ENCODE measurements at places on chromosomes 13 and 19.

- peak; percentile 16 for DNase-seq
These were observed 8.2 kb downstream of the RASGRP4 start for GRCh38 chr19:38417544-38418506.

DNA sequence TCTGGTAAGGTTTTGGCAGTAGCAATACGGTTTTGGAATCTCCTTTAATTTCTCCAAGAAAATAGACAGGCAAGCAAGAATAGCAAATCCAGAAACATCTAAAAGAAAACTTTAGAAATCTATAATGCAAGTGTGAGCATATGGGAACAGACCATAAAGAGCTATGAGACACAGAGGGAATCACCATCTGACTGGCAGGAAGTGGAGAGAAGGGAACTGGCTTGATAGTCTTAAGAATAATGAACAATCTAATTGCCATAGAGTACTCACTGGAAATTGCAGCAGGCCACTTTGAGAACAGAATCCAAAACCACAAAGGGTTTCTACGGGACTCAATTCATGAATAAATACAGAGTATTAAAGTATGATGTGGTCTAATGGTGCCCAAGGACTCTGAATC is 39.6 kb upstream of the MIR17HG start:
- no peak for DNase-seq

DNA sequence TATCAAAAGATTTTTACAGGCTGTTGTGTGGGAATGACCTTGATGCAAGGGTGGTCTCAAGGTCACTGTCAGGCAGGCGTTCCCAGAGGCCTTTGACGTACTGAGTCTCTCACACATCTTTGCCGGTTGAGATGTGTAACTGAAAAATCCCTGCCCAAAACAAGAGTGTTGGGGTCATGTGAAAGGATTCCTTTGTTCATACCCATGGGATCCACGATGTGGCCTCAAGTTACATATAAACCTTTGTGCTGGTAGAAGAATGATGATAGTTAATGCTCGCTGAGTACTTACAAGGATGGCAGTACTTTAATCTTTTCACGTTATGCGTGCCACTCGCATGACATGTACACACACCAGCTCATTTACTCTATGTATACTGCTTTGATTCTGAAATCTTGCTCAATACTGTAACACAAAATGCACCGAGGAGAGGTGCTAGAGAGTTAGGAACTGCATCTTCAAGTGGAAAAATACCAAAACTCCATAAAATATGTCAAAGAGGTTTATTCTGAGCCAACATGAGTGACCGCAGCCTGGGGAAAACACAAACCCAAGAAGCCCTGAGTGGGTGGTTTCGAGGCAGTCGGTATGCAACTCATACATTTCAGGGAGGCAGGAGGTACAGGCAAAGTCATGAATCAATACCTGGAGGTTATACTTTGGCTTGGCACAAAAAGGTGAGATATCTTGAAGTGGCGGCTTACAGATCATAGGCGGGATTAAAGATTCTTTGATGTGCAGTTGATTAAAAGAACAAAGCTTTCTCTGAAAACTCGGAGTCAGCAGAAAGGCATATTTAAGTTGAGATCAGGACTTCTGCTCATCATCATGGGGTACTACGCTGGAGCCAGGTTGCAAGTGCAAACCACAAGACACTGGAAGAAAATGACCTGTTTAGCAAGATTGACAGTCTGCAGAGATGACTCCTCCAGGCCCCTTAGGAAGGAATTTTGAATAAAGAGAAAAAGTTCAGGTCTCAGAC is 87.4 kb upstream of the ARHGEF7 start:
- no peak for DNase-seq

DNA sequence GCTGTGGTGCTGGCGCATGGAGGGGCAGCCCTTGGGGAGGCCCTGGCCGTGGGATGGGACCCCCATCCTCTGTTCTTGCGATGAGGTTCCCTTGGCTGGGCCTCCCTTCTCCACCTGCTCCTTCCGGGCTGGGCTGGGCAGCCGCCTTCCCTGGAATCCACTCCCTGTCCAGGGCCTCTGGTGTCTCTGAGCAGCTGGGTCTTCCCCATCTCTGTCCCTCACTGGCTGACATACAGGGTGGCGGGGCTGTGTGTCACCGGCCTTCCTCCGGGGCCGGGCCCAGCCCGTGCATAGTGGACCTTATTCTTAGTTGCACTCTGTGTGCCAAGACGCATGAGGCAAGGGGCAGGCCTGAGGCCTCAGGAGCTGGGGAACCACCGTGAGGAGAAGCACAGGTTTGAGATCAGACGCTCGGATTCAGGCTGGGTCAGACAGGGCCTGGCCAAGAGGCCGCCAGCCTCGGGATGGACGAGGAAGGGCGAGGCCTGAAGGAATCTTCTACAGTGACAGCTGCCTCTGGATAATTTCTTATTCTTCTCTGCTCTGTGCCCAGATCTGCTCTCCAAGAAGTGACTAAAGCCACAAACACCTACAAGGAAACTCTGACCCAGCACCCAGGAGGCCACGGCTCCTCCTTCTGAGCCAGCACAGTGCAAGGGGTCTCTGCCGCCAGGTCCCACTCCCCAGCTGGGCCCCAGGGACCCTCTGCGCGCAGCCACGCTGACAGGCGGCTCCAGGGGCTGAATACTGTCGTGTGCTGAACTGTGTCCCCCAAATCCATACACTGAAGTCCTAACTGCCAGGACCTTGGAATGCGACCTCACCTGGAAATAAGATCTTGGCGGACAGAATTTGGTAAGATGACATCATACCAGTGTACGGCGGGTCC is 11.0 kb downstream of the SGTA start:
- no peak for DNase-seq

- no peak for DNase-seq
These were observed 63.7 kb downstream of the UBL3 start for GRCh38 chr13:29786698-29787097.

- DNase-seq, result no peak
These were observed 323.6 kb downstream of the KLF12 start for GRCh38 chr13:73810647-73811046.

- no peak for DNase-seq
These were observed 7.9 kb downstream of the PIP5K1C start for GRCh38 chr19:3692141-3693024.

- DNase-seq, result no peak
These were observed 13.7 kb upstream of the GPR183 start for GRCh38 chr13:99320693-99321481.

GRCh38 chr13:42370229-42370628 is 98.3 kb downstream of the AKAP11 start:
- DNase-seq, result no peak

- no peak for DNase-seq
These were observed 29.5 kb upstream of the SLC7A1 start for GRCh38 chr13:29624997-29625396.

GRCh38 chr19:10468133-10468532 is 35.0 kb downstream of the KEAP1 start:
- no peak for DNase-seq

- no peak for DNase-seq
These were observed 870 bp downstream of the ZNF442 start for GRCh38 chr19:12364391-12365235.

DNA sequence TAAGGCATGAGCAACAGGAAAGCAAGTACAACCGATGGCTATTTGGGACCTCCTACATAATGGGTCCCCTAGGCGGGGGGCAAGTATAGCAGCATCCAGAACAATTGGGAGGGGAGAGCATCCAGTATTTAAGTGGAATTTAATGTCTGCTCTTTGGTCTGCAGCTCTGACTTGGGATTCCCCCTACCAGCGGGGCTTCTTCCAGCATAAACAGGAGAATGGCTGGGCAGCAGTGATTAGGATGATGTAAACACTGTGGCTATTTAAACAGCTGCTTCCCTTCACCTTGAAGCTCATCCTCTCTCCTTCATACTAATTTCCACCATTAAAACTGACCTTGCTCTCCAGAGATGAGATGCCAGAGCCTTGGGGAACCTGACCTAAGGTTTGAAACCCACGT is 73.9 kb upstream of the OXGR1 start:
- DNase-seq, result no peak

DNA sequence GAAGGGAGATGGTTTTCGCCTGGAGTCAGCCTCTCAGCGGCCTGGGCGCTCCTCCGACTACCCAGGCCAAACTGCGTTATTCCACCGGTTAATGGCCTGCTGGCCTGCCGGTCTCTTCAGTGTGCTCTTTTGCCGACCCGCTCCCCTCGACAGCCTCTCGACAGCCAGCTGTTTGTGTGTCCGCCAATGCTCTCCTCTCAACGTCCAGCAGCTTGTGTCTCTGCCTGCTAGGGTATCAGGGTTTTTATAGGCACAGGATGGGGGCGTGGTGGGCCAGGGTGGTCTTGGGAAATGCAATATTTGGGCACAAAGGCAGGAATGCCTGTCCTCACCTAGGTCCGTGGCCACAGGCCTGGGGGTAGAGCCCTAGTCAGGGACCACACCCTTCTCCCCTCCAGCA is 1.5 kb upstream of the ZNF235 start:
- no peak for DNase-seq

GRCh38 chr13:79290595-79291244 is 115.3 kb downstream of the RBM26 start:
- no peak for DNase-seq

- no peak for DNase-seq
These were observed 121.5 kb upstream of the SLC10A2 start for GRCh38 chr13:103187721-103188156.

DNA sequence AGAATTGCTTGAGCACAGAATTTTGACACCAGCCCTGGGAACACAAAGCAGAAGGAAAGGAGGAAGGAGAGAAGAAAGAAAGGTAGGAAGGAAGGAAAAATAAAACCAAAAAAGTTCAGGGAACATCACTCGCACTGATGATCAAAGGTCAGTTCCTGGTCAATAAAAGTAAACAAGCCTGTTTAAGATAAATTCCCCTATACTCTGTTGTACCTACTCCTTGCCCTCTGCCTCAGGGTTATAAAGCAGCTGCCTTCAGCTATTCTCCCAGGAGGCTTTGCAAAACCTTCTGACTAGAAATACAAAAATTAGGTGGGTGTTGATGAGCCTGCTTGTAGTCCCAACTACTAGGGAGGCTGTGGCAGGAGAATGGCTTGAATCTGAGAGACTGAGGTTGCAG is 14.9 kb upstream of the ZNF91 start:
- DNase-seq, result no peak

DNA sequence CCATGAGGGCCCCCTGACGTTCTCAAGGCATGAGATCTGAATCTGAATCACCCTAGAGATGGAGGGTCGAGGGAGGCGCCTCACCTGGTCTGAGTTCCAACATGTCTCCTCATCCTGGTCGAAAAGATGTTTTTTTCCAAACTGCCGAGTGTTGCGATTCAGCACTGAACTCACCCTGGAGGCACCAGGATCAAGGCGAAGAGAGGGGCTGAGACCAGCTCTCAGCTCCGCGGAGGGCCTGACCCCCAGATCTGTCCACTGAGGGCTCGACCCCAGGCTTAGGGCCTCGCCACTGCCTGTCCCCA is 555 bp downstream of the NR2C2AP start:
- no peak for DNase-seq

- peak; percentile 41 for DNase-seq
These were observed 26.2 kb downstream of the ELF1 start for GRCh38 chr13:40992678-40993518.

DNA sequence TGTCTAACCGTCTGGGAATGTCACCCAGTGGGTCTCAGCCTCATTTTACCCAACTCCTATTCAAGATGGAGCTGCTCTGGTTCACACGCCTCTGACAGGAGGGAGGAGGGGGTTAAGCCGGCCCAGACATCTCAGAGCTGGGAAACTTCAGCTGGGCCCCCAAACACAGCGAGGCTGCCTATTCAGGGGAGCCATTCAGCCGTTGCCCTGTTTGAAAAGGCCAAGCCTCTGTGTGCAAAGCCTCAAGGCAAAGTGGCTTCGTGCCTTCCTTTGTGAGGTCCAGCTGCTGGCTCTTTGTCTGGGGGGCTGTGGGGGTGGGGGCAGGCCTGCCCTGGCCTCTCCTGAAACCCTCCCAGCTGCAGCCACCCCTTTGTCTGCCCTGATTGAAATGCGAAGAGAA is 147.4 kb downstream of the PTPRS start:
- DNase-seq, result no peak

DNA sequence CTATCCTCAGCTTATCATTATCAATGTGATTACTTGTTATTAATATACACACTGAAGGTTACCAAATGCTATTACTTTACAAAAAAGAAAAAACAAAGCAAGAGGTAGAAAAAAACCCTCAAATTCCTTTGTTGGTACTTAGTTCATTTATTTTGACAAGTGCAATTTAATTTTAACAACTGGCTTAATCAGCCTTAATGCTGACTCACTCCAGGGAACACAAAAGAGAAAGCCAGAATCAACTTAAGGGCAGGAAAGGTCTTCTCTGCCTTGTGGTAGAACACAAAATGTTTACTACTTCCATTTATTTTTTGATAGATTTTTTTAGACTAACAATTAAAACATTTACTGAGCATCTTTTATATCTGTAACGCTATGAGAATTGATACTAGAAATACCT is 417.1 kb downstream of the PCDH17 start:
- no peak for DNase-seq

DNA sequence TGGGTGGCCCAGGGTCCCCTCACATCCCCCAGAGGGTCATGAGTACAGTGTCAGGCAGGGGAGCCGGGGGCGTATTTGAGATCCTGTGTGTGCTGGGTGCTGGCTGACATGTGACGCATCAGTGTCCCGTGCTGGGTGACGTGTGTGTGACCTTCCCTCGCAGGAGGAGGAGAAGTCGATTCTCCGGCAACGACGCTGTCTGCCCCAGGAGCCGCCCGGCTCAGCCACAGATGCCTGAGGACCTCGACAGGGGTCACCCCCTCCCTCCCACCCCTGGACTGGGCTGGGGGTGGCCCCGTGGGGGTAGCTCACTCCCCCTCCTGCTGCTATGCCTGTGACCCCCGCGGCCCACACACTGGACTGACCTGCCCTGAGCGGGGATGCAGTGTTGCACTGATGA is 25.8 kb downstream of the PNPLA6 start:
- no peak for DNase-seq

- no peak for DNase-seq
These were observed 1594.5 kb upstream of the PCDH20 start for GRCh38 chr13:63010072-63010658.

- DNase-seq, result peak; percentile 2
These were observed 4.3 kb upstream of the POSTN start for GRCh38 chr13:37602733-37603381.

DNA sequence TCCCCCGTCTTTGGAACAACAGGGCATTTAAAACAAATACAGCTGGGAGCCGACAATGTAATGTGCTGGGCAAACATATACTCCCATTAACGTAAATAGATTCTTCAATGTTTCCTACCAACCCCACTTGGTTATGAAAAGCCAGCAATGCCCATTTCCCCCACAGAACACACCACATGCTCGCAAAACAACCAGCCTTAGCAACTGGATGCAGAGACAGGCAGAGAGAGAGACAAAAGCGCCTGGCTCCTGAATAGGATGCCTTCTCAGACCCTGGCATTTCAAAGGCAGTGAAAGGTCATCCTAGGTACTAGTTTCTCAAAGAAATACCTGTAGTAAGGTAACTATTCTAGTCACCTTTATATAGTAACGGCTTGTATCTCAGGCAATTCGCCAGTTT is 462.9 kb downstream of the ITGBL1 start:
- DNase-seq, result no peak

GRCh38 chr13:102510072-102510471 is 86.7 kb upstream of the TPP2 start:
- DNase-seq, result no peak
